ENCODE measurements at places on chromosomes 1 and 21.

- DNase-seq = no peak
Measured at GRCh38 chr1:210899676-210900075, 234.3 kb downstream of the KCNH1 start.

DNA sequence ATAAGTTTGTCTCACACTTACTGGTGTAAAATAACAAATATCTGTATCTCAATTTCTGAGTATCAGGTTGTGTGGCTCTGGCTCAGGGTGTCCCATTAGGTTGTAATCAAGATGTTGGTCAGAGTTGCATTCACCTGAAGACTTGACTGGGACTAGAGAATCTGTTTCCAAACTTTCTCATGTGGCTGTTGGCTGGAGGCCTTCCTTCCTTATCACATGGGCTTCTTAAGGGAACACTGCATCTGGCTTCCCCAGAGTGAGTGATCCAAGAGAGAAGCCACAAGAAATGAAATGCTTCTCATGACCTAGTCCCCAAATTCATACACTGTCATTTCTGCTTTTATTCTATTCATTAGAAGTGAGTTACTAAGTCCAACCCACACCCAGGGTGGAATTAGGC is 568.4 kb upstream of the CAMK1G start:
- no peak for DNase-seq

DNA sequence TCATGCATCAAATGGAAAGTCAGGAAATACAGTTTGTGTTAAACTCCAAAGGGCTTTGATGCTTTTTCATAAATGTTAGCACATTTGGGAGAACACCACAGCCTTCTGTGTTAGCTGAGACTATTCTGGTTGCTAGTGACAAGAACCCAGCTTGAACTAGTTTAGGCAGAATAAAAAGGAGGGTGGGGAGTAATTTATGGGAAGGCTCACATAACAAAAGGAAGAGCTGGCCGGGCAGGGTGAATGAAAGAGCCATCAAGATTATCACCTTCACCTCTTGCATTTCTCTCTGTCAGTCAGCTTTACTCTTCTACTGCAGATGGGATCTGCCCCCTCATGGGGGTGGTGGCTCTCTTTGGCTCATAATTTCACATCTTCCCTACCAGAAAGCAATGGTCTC is 75.4 kb upstream of the VTCN1 start:
- DNase-seq = no peak

- no peak for DNase-seq
Measured at GRCh38 chr1:226576601-226577000, 28.0 kb downstream of the STUM start.

GRCh38 chr1:94531664-94532063 is 9.9 kb downstream of the F3 start:
- DNase-seq = no peak

DNA sequence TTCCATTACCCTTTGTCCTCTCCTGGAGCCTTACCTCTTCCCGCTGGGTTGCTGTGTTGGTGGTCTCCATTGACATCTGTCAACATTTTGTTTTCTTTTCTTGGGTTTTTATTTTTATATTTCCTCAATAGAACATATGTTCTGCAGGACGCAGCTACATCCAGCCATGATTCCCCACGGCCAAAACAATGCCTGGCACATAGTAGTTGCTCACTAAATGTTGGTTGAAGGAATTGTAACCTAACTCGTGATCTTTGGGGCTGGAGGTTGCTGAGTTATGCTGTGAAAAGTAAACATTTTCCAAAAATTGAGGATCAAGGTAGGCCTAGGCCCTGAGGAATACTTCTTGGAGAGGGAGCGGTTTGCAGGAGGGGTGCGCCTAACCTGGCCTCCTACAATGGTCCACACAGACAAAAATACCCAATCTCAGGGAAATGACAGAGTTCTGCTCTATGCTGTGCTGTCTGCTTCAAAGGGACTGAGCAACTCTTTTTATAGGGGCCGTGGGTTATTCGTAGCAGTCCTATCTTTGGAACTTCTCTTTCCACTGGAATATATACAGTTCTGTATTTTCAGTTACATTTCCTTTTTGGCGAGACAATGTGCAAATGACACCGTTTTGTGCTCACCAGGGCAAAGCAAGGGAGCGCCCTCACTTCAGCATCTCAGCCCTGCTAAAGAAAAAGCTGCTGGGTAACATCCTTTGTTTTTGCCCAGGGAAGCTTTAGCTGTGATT is 1.4 kb downstream of the PDPN start:
- DNase-seq = no peak
